Stimulated activated naive B cell treated with anti-CD40 and anti-IgM and Interleukin-4, amounts not matched to agents 10 μg/mL and 1 μg/mL and 100 μg/mL, for 72 hours (primary cell): ENCODE measurements at places on chromosomes 2 and 18.

- no peak overlapping the region for H3K27ac ChIP-seq
- DNase-seq = no peak
- no peaks in the 10 kb centered on the region for H3K27me3 ChIP-seq
Observed at GRCh38 chr18:56009411-56009810, 421.4 kb upstream of the TCF4 start.

DNA sequence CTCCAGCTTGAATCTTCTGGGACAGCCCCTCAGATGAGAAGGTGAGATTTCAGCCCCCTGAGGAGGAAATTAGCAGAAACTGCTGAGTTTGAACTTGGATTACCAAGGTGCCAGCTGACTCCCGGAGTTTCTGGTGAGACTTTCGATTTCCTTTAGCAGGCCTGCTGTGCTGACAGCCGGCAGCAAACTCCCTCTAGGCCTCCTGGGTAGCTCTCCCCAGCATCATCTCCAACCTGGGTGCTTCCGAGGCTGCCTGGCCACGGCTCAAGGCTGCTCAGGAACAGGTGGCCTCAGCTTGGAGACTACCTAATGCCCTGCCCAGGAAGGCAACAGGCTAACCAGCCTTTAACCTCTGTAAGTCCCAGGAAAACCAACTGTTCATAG lies 16.5 kb downstream of the SDC1 start:
- H3K27ac ChIP-seq = no peak overlapping the region
- no peak overlapping the region for H3K4me3 ChIP-seq
- H3K4me1 ChIP-seq = peaks cover 3% of the 10 kb centered on the region
- no peak for DNase-seq

- DNase-seq = no peak
- no peak overlapping the region for H3K27ac ChIP-seq
- no peaks in the 10 kb centered on the region for H3K36me3 ChIP-seq
- peaks cover 5% of the 10 kb centered on the region for H3K4me1 ChIP-seq
Observed at GRCh38 chr2:7437716-7438632, 520.8 kb downstream of the RNF144A start.

DNA sequence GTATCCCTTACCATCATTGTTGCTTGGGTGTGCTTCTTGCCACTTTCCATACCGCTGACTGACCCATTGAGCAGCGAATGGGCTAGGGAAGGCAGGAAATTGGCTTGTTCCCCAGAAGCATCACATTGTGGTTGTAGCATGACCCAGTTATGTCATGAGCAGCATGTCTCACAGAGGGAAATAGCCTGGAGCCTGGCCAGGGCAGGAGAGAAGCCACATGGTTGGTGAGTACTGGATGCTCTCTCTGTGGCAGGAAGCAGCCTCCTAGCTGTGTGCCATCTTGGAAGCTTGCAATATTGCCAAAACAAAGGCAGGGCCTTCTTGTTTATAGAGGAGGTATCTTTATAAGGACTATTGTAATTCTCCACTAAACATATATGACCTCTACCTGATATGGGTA lies 482.6 kb downstream of the PIK3C3 start:
- no peaks in the 10 kb centered on the region for H3K36me3 ChIP-seq
- no peaks in the 10 kb centered on the region for H3K27me3 ChIP-seq
- DNase-seq = no peak
- H3K4me1 ChIP-seq = no peaks in the 10 kb centered on the region
- H3K27ac ChIP-seq = no peak overlapping the region

DNA sequence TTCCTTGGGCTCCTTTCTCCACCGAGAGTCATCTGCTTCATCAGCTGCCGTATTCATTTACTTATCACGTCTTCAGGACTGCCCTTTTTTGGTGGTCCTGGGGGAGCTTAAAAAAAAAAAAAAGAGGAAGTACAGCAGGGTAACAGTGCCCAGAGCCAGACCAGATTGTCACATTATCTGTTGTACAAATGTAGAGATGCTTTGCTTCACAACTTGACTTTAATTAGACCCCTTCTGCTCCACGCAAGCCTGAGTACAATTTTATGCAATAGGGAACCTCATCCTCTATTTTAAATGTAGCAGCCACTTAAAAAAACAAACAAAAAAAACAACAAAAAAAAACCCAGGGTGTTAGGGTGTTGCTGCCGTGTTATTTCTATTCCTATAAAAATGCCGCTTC lies 128.3 kb downstream of the PRPF40A start:
- H3K4me3 ChIP-seq = no peak overlapping the region
- no peaks in the 10 kb centered on the region for H3K27me3 ChIP-seq
- H3K4me1 ChIP-seq = peaks cover 22% of the 10 kb centered on the region

DNA sequence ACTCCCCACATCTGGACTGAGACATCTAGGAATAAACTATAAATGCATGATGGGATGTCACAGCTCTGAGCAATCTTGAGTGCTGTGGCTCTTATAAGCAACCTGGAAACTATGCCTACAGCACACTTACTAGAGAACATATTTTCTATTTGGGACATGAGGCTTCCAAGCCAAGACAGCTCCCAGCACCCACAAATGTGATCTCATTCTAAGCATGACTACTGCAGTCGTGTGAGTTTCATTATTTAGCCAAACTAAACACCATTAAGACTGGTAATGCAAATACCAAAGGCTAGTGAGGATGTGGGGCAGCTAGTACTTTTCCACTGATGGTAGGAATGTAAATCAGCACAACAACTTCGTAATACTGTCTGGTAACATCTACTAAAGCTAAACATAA lies 72.5 kb downstream of the RTTN start:
- no peak overlapping the region for H3K4me3 ChIP-seq
- H3K27ac ChIP-seq = no peak overlapping the region
- no peak for DNase-seq

DNA sequence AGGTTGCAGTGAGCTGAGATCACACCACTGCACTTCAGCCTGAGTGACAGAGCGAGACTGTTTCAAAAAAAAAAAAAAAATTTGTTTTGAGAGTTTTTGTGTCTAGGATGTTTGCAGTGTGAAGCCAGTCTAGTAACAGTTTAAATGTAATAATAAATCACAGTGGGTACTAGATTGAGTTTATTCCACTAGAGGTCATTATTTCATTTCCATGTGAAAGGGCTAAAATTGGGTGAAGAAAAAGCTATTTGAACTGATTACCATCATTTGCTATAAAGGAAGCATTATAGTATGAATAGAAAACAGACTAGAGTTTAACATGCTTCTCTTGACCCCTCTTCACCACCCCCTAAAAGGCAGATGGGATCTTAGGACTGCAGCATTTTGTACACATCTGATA lies 20.3 kb downstream of the SNRPD1 start:
- H3K4me1 ChIP-seq = peaks cover 15% of the 10 kb centered on the region
- no peaks in the 10 kb centered on the region for H3K27me3 ChIP-seq
- H3K36me3 ChIP-seq = peaks cover 19% of the 10 kb centered on the region

- DNase-seq = no peak
- H3K4me3 ChIP-seq = no peak overlapping the region
- no peaks in the 10 kb centered on the region for H3K4me1 ChIP-seq
- H3K27ac ChIP-seq = no peak overlapping the region
- no peaks in the 10 kb centered on the region for H3K27me3 ChIP-seq
Observed at GRCh38 chr2:121213386-121213785, 71.6 kb downstream of the TFCP2L1 start.

- no peaks in the 10 kb centered on the region for H3K4me1 ChIP-seq
- peaks cover 37% of the 10 kb centered on the region for H3K27me3 ChIP-seq
- DNase-seq = no peak
- peaks cover 8% of the 10 kb centered on the region for H3K36me3 ChIP-seq
- H3K27ac ChIP-seq = no peak overlapping the region
Observed at GRCh38 chr2:199659207-199659606, 191.8 kb downstream of the FTCDNL1 start.

- no peaks in the 10 kb centered on the region for H3K27me3 ChIP-seq
- H3K27ac ChIP-seq = no peak overlapping the region
- DNase-seq = no peak
Observed at GRCh38 chr2:97798416-97798815, 85.0 kb downstream of the ZAP70 start.

DNA sequence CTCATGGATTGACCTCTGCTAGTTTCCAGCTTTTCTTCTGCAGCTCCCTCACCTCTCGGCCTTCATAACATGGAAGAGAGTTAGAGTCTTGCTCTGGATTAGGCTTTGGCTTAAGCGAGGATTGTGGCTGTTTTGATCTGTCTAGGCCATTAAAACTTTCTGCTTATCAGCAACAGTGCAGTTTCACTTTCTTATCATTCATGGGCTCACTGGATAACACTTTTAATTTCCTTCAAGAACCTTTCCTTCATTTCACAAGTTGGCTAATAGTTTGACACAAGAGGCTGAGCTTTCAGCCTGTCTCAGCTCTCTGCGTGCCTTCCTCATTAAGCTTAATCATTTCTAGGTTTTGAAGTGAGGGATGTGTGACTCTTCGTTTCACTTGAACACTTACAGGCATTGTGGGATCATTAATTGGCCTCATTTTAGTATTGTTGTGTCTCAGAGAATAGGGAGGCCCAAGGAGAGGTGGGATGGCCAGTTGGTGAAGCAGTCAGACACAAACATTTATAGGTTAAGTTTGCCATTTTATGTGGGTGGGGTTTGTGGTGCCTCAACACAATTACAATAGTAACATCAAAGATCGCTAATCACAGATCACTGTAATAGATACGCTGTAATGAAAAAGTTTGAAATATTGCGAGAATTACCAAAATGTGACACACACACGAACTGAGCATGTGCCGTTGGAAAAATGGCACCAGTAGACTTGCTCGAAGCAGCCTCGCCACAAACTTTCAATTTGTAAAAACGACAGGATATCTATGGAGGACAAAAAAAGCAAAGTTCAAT lies 129.3 kb downstream of the ZNF236 start:
- H3K27ac ChIP-seq = no peak overlapping the region
- no peak for DNase-seq
- H3K36me3 ChIP-seq = peaks cover 51% of the 10 kb centered on the region
- no peaks in the 10 kb centered on the region for H3K27me3 ChIP-seq
- H3K4me3 ChIP-seq = no peak overlapping the region
- no peaks in the 10 kb centered on the region for H3K4me1 ChIP-seq

DNA sequence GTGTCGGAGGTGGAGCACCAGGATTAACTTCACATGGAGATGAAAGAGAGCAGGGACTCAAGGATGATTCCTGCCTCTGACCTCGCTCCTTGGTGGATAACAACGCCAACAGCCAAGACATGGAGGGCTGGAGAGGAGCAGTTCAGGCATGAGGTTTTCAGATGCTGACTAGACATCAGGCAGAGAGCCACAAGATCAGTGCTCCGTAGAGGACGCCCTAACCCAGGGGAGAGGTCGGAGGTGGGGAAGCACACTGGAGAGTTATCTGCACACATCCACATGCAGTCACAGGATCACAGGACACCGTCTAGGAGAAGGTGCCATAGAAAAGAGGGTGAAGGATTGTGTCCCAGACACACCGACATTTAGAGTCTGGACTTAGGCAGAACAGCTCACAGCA lies 344.3 kb downstream of the EIPR1 start:
- no peak overlapping the region for H3K27ac ChIP-seq
- no peaks in the 10 kb centered on the region for H3K36me3 ChIP-seq
- peaks cover under 1% of the 10 kb centered on the region for H3K27me3 ChIP-seq

GRCh38 chr2:199302851-199303250 lies 154.9 kb downstream of the SATB2 start:
- H3K4me3 ChIP-seq = no peak overlapping the region
- H3K4me1 ChIP-seq = no peaks in the 10 kb centered on the region
- no peaks in the 10 kb centered on the region for H3K36me3 ChIP-seq
- H3K27me3 ChIP-seq = no peaks in the 10 kb centered on the region
- H3K27ac ChIP-seq = no peak overlapping the region

DNA sequence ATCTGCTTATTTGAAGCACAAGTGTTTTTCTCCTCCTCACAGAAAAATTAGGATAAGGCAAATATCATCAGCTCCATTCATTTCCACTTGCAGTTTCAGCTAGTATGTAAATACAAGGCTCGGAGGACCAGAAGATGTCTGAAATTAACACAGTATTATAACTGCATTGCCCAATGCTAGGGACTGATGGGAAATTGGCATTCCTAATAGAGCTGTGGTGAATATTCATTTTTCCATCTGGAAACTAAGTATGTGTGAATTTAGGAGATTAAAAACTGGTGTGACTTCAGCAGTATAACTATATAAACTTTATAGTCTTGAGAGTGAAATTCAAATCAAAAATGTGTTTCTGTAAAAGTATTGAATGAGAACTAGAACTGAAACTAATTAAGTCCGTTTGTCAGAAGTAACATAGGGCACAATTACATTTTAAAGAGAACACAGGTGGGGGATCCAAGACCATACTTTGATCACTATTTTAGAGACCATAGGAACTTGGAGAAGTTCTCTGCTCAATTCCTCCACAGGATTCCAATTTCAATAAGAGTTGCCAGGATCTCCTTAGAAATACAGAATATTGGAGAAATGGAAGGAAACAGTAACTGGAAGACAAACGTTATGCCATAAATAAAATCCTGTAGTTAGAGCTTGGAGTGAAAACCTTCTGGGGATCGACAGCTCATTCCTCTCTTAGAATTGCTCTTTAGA lies 12.1 kb upstream of the ITGA6 start:
- no peak for DNase-seq
- H3K27me3 ChIP-seq = peaks cover 9% of the 10 kb centered on the region
- no peaks in the 10 kb centered on the region for H3K36me3 ChIP-seq
- H3K4me3 ChIP-seq = no peak overlapping the region
- no peaks in the 10 kb centered on the region for H3K4me1 ChIP-seq

DNA sequence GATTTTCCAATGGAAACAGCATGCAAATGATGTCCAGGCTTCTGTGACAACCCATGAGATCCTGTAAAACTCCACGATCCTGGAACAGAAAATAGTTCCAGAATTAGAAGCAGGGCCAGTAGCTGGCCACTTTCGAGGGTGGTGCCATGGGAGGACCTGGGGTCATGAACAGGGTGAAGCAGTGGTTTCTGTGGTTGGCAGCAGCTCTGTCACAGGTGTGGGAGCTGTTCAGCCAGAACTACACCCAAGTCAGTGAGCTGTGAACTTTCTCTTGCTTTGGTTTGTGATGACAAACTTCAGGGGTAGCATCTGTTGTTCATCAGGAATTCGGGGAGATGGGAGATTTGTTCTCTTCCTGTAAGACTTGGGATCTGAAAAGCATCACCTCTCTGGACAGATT lies 314.4 kb upstream of the NT5C1B start:
- peaks cover 5% of the 10 kb centered on the region for H3K36me3 ChIP-seq
- no peak overlapping the region for H3K27ac ChIP-seq
- peak; percentile 1 for DNase-seq
- no peaks in the 10 kb centered on the region for H3K27me3 ChIP-seq
- H3K4me3 ChIP-seq = no peak overlapping the region

- no peak overlapping the region for H3K4me3 ChIP-seq
- H3K27me3 ChIP-seq = peaks cover 9% of the 10 kb centered on the region
- no peaks in the 10 kb centered on the region for H3K36me3 ChIP-seq
- DNase-seq = no peak
Observed at GRCh38 chr2:236394571-236394970, 130.4 kb upstream of the ASB18 start.

DNA sequence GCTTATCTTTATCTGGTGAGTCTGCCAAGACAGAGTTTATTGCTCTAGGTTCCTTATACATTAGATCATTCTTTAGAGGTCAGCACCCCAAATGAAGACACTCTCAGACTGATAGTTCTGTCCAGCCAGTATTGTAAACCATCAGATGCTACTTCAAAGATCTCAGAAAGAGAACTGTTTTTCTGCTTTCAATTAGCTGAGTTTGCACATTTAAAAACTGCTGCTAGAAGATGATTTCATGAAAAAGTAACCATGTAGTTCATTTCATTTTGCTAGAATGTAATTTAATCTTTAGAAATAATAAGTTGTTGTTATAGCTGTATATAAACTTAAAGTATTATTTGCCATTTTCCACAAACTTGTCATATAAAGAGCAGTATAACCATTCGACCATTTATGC lies 344.5 kb upstream of the ATP5MC3 start:
- H3K4me3 ChIP-seq = no peak overlapping the region
- H3K27ac ChIP-seq = no peak overlapping the region
- H3K4me1 ChIP-seq = no peaks in the 10 kb centered on the region
- no peaks in the 10 kb centered on the region for H3K27me3 ChIP-seq
- H3K36me3 ChIP-seq = no peaks in the 10 kb centered on the region

- H3K4me1 ChIP-seq = peaks cover 51% of the 10 kb centered on the region
- peak; percentile 35 for DNase-seq
- H3K36me3 ChIP-seq = peaks cover 33% of the 10 kb centered on the region
- peak overlapping the region; percentile 27 for H3K4me3 ChIP-seq
- no peaks in the 10 kb centered on the region for H3K27me3 ChIP-seq
Observed at GRCh38 chr18:44909191-44909719, 228.6 kb downstream of the SETBP1 start.
